ENCODE measurements at places on chromosomes 4 and X.
A peak's percentile ranks its signal among the peaks of the same experiment; 100 is the strongest.

- no peak for DNase-seq
Observed at GRCh38 chr4:155371432-155372043, 5.2 kb downstream of the MAP9 start.

DNA sequence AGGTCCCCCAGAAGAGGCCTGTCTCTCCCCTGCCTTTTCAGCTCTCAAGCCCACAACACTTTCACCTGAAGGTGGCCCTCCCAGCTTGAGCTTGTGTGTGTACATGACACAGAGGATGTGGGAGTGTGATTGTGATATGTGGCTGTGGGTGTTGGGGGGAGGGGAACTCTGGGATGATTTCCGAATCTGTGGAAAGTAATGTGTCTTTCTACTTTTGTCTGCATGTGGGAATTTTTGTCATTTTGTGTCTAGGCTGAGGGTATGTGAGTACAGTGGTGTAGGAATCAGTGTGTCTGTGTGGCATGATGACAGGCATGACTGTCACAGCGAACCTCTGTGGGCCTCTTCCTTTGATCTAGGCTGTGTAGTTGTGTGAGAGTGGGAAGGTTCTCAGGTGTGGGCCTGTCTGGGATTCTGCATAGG is 6.4 kb downstream of the SYP start:
- no peak for DNase-seq

- DNase-seq: no peak
Observed at GRCh38 chr4:42480717-42481116, 83.4 kb downstream of the SHISA3 start.

DNA sequence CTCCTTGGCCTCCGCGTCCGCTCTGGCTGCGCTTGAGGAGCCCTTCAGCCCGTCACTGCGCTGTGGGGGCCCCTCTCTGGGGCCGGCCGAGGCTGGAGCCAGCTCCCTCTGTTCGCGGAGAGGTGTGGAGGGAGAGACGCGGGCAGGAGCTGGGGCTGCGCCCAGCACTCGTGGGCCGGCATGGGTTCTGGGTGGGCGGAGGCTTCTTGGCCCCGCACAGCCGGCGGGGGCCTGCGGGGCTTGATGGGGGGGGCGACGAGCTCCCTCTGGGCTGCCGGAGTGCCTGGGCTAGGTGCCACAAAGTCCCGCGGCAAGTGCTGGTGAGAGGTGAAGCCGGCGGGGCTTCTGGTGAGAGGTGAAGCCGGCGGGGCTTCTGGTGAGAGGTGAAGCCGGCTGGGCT is 61.9 kb downstream of the ANKRD50 start:
- DNase-seq: no peak

- DNase-seq: no peak
Observed at GRCh38 chr4:98176531-98176930, 33.3 kb upstream of the STPG2 start.

DNA sequence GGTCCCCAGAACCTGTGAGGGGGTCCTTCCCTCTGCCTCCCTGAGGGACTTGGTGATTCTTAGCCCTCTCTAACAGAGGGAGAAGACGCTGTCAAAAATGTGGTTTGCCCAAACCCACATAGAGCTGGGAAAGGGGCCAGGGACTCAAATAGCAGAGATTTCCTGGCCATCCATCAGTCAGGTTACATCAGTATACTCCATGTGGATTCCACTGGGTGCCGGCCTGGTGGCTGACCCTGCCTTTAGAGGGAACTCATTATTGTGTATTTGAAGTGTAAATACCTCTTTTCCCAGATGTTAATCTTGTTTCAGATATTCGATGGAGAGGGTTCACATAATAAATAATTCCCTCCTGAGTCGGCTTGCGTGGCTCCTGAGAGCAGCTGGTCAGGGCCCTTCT is 130.3 kb downstream of the TBL1X start:
- no peak for DNase-seq

DNA sequence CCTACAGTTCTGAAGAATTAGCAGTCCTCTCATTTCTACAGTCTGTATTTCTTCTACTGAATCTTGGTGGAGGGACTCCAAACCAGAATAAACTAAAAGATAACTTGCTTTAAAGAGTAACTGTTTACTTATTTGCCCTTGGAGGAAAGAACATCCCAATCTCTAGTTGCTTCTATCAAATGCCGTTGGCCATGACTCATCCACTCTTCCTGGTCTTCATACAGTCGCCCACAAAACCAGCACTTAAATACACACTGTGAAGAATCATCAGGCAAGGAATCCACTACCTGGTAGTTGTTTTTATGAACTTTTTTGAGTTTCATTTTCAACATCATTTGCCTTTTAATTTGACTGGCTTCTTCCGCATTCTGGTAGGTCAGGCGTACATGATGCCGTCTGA is 14.2 kb downstream of the ZNF518B start:
- no peak for DNase-seq

- DNase-seq: no peak
Observed at GRCh38 chr4:7806338-7807090, 133.1 kb downstream of the AFAP1 start.

DNA sequence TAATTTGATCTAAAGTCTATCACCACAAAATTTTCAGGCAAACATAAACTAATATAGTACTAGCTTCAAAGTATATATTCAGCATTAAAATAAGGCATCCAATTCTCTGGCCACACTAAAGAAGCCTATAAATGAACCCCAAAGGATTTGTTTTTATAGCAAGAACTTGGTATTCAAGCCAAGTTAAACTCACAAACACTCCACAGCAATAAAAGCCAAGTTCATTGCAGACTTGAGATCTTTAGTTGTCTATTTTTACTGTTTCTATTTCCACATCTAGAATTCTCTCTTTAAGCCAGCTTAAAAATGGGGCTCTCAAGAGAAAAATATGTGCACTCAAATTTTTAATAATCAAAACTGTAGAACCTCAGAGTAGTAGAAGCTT is 51.1 kb downstream of the WDFY3 start:
- DNase-seq: no peak

GRCh38 chr4:74117024-74117534 is 18.1 kb upstream of the CXCL2 start:
- DNase-seq: no peak

DNA sequence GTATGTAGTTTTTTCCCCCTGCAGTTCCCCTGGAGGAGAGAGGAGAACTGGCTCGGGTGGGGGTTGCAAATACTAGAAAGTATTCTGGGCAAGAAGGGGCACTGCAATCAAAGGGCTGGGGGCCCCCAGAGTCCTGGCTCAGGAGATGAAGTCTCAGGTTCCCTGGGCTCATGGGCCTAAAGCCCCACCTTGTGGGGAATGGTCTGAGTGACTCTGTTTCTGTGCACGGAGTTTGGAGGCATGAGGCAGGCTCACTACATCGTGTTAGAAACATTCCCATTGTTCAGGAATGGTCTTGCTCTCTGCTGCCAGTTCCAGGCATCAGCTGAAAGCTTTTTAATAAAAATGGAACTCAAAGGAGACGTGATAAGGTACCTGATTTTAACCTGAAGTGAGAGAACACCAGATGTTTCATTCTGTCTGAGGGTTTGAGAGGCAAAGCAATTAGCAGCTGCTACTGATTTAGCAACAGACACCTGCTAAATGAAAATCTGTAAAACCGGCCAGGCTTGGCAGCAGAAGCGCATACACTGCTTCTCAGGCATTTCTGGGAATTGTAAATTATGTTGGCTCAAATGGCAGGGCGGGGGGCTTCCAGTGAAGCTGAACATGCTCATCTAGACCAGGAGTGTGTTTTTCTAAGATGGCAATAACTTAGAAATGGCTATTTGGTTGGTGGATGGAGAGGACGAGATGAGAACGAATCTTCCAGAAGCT is 122.7 kb downstream of the TMEM164 start:
- no peak for DNase-seq

DNA sequence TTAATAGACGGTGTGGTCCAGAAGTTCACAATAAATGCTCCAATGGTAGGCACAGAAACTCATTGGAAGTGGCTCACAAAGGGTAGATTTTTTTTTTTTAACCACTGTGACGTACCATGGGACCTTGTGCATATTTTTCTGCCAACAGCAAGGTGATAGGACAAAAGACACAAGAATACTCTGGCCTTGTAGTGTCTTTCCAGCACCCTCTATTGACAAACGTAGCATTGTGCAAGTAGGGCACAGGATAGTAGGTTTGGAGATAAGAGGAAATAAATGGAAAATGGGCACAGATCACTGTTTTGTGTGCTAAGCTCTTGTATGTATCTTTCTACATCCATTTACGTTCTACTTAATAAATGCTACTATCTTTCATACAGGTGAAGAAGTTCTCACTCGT is 2054.9 kb downstream of the PCDH7 start:
- DNase-seq: no peak

GRCh38 chr4:135268369-135268768 is 1066.8 kb upstream of the PABPC4L start:
- DNase-seq: no peak

DNA sequence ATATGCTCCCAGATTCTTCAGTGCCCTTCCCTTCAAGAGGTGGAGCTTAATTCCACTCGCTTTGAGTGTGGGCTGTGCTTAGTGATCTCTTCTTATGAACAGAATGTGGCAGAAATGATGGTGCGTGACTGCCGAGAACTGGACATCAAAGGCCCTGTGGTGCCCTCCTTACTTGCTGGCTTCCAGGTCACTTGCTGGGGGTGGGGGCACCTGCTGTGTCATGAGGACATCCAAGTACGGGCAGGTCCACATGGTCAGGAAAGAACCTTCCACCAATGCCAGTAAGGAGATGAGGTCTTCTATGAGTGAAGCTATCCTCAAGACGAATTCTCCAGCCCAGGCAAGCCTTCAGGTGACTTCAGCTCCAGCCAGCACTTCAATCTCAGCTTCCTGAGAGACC is 95.8 kb downstream of the FAM53A start:
- no peak for DNase-seq

- peak; percentile 6 for DNase-seq
Observed at GRCh38 chr4:138870737-138871554, 144.6 kb upstream of the NOCT start.

DNA sequence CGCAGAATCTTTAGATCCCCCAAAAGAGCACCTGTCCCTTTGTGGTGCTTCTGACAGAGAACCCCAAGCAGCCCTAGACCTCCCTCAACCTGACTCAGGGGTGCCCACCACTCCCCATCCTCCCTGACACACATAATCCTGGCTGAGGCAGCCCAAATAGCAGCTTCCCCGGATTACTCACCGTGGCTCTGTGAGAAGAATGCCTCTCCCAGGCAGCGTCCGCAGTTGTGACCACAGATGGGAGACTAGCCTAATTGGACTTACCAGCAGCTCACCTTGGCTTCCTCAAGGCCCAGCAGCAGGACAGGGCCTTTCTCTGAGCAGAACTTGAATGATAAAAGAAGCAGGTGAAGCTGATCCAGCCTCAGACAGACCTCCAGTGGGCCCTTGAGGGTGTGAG is 10.3 kb upstream of the ODAPH start:
- no peak for DNase-seq

- DNase-seq: no peak
Observed at GRCh38 chr4:148787831-148788477, 345.7 kb upstream of the NR3C2 start.

GRCh38 chr4:99144587-99144986 is 490 bp upstream of the ADH4 start:
- no peak for DNase-seq

DNA sequence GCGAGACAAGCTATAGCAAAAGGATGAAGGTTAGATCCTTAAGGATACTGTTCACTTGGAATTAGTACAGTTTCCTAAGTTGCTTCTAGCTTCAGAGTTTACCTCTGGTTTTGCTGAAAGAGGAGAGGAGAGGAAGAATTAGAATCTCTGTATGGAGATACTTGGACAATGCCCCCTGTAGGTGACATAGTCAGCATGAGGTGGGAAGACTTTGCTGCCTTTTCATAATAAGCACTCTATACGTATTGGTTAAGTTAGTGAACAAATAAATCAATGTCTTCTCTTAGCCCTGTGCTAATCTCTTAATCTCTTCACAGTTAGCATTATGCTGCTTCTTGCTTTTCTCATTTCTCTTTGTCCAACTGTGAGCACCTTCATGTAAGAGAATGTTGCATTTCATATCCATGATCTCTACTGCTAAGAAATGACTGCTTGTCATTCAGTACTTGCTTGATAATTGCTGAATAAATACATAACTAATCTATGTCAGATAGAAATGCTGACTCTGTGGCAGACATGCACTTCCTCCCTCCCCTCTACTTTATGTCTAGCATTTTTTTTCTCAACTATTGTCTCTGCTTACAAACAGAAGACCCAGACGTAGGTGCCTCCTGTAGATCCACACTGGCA is 527.2 kb downstream of the GBA3 start:
- no peak for DNase-seq

DNA sequence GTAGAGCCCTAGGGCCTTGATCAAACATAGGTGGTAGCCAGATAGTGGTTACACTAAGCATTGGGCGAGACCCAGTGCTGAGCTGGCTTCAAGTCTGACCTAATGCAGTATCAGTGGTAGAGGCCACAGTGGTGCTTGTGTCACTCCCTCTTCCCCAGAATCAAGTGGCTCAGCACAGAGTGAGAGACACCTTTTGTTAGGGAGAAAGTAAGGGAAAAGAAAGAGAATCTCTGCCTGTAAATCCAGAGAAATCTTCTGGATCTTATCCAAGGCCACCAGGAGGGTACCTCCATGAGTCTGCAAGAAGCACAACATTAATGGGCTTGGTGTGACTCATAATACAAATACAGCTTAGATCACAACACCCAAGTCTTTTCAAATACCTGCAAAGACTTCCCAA is 117.7 kb upstream of the SLC6A14 start:
- DNase-seq: no peak

DNA sequence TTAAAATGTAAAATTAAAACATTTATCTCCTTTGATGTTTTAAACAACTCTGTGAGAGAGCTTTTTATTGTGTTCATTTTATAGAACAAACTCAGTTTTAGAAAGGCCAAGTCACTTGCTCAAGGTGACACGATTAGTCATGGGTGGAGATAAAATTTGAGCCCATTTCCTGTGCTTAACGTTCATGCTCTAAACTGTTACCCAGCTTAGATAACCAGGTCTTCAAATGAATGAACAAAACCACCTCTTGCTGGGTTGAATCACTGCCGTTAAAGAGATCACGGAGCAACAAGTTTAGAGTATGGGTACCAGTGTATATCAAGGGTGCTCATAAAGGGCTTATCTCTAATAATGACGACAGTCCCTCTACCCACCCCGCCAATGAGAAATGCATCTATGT is 10.2 kb upstream of the CASK start:
- DNase-seq: no peak

DNA sequence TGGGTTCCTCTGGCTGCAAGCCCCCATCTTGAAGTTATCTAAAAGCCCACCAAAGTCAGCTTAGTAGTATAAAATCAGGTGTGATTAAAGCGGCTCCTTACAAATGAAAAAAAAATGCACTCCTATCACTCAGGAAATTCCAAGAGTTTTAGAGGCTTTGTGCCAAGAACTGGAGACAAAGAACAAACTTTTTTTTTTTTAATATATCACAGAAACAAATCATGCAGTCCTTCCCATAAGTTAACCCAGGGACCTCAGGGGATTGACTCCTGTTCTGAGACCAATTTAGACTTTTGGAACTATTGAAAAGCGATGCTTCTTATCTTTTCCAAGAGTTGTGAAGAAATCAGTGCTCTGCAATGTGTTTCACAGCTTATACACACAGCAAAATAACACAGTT is 53.6 kb downstream of the HHIP start:
- no peak for DNase-seq

DNA sequence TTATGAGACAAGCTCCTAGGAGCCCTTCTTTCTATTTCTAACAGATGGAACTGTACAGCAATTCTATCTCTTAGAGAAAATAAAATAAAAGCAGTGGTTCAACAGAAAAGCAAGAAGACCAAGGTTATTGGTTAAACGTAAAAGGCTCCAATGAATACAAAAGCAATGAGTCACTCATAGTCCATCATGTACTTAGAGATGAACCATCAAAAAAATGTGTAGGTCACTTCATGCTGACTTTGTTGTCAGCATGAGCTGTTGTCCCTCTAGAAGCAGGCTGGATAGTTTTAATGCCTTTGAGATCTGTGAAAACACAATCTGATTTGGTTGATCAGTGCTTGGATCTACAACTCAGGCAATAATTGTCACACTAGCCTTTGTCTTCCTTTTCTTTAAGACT is 378.6 kb upstream of the ANXA10 start:
- no peak for DNase-seq
